Activated T-cell treated with anti-CD3 and anti-CD28 coated beads, Interleukin-2, amount 50 U/mL, for 4 hours (primary cell): ENCODE measurements at places on chromosomes 11 and 22.

- peak; percentile 57 for DNase-seq
Measured at GRCh38 chr11:1310772-1311468, 1.5 kb upstream of the TOLLIP start.

GRCh38 chr22:20532256-20532993 lies 25.0 kb downstream of the MED15 start:
- DNase-seq: no peak

- DNase-seq: no peak
Measured at GRCh38 chr11:64347193-64347867, 7.3 kb downstream of the CCDC88B start.

GRCh38 chr11:46543564-46543963 lies 50.3 kb downstream of the AMBRA1 start:
- DNase-seq: no peak

DNA sequence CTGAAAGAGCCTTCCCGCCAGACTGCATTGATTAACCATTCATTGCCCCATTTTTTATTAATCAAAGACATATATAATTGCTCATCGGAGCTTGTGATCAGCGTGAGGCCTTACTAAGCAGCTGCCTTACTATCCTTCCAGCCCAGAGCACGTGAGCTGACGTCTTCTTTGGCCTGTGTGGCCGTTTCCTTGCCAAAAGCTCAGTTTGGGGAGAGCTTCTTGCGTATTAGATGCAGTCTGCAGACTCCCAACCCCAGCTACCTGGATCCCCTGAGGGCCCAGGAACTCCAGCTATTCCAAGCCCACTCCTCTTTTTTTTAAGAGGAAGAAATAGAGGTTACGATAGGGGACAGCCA lies 784 bp upstream of the SLC43A3 start:
- DNase-seq: no peak

- DNase-seq: no peak
Measured at GRCh38 chr11:75816561-75817239, 1.7 kb downstream of the UVRAG start.

- no peak for DNase-seq
Measured at GRCh38 chr22:47371263-47372090, 609.0 kb downstream of the TBC1D22A start.

DNA sequence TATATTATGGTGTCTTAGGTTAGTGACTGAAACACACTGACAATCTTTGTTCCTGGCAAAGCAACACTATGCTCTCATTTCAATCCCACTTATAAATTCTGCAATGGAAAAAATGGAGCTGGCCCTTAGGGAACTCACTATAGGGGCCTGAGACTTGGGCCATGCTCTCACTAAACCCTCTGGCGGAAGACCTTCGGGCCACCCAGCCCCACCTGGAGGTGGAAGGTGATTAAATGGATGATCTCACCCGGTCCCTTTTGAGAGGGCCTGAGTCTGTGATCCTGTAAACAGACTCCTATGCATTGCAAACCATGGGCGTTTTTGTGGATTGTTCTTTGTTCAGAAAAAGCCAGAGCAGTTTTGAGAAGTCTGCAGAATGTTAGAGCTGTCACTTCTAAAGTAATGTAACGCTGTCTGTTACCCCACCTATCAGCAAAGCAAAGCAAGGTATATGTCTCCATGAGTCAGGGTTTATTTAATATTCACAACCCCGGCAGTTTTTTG lies 17.0 kb upstream of the CDON start:
- DNase-seq: no peak

DNA sequence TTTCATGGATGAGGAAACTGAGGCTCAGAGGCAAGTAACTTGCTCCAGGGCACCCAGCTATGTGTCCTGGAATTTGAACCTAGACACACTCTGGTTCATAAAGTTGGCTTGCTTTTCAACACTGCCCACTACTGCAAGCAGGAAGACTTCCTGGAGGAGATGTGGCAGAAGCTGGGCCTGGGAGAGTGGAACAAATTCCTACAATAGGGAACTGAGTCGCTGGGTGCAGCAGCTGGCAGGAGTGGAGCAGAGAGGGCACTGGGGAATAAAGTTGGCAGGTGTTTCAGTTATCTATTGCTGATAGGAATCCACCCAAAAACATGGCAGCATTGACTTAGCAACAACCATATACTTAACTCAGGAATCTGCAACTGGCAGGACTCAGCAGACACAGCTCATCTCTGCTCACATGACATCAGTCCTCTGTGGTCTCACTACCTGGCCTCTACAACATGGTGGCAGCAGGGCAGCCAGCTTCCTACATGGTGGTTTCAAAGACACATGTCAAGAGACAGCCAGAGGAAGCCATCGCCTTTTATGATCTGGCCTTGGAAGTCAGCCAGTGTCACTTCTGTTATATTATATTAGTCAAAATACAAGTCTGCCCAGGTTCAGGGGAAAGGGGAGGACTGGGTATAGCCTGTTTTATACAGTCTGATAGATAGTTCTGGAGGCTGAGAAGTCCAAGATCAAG lies 10.6 kb upstream of the CARD10 start:
- no peak for DNase-seq
